Thoracic aorta (tissue), 2 donors: ENCODE measurements at places on chromosomes 1 and 21. TPM values are rescaled to one million over a fixed set of nuclear protein-coding genes. Genes with fewer than 3 reads are reported as not detected.

DNA sequence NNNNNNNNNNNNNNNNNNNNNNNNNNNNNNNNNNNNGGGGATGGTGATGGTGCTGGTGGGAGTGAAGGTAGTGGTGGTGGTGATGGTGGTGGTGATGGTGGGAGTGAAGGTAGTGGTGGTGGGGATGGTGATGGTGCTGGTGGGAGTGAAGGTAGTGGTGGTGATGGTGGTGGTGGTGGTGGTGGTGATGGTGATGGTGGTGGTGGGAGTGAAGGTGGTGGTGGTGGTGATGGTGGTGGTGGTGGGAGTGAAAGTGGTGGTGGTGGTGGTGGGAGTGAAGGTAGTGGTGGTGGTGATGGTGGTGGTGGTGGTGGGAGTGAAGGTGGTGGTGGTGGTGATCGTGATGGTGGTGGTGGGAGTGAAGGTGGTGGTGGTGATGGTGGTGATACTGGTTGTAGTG lies 93.6 kb downstream of the CRYAA start:
- DNase-seq = no peak

DNA sequence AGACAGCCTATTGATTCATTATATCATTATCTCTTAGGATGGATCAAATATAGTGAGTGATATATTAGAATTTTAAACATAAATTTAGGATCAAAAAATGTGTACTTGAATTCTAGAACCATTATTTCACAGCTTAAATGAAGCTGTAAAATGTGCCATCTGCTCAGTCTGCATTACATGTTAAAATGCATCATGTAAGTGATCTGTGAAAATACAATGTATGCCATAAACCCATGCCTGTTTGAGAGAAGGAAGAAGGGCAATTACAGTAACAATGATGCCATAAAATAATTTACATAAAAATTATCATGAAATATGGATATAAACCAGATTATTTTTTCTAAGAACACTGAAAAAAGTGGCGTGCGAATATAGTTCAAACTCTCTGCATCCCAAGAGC lies 1066.0 kb upstream of the ADGRL4 start:
- DNase-seq = no peak

DNA sequence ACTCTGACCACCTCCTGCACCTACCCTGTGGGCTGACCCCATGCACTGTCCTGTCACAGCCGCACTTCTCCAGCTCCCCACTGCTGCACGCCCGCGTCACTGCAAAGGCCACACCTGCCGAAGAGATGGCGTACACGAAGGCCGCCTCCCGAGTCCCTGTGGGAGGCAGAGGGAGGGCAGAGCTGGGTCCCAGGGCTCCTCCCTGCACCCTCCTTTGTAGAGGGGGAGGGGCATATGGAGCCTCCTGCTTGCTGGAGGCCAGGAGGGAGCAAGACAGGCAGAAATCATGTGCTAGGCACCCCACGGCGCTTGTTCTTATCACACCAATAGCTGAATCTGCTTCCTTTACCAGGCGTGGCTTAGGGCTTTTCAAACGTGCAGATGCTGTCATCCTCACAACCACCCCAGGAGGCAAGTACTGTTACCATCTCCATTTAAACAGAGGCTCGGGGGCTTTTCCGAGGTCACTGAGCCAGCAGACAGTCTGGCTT lies 21.4 kb downstream of the WNT4 start:
- no peak for DNase-seq

SMIM34 gene
- total RNA-seq = not detected

RIMKLA gene
- under 0.01 TPM for total RNA-seq

- no peak for DNase-seq
Measured at GRCh38 chr1:92354259-92354658, 55.4 kb downstream of the RPAP2 start.

- no peak for DNase-seq
Measured at GRCh38 chr1:213162338-213162737, 111.3 kb downstream of the RPS6KC1 start.

DNA sequence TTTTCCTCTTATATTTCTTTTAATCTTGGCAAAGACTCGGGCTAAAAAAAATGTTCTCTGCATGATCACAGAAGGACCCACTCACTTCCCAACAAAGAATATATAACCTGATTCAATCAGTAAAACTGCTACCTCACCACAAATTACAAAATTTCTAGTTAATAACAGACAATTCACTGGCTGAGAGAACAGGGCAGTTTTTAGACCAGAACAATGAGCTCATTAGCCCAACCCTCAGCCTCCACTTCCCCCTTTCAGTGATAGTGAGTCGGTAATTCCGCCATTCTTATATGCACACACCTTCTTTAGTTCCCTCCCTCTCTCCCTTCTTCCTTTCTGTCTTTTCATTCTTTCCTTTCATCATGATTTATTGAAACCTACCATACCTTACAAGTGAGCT lies 8.9 kb downstream of the SIPA1L2 start:
- no peak for DNase-seq

- no peak for DNase-seq
Measured at GRCh38 chr1:160550572-160551034, 27.5 kb upstream of the SLAMF6 start.

- DNase-seq = no peak
Measured at GRCh38 chr21:44911384-44912157, 9.1 kb downstream of the ITGB2 start.

DNA sequence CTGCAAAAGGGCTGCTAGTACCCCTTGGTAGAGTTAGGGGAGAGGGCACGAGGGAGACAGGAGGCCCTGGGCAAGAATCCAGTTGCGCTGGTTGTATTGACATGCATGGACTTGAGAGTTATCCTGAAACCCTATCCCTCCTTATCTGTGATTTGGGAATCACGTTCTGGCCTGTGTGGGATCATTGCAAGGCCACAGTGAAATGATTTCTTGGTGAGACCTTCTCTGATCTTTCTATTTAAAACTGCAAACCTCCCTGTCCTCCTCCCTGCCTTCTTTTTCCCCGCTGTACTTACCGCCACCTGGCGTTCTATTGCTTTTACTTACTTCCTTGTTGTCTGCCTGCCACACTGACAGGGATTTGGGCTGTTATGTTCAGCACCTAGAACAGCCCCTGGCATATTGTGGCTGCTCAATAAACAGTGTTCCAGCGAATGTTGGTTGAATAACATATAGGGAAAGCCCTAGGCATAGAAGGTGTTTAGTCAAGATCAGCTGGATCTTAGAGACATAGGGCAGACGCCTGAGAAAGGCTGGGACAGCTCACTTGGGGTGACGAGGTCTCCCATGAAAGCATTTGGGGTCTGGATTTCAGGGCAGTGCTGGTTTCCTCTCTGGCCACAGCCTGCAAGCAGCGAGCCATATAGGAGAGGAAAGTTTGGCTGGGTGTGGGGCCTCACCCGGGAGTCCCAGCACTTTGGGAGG lies 25.6 kb downstream of the ALPL start:
- DNase-seq = no peak
